CD4-positive, alpha-beta T cell treated with Interleukin-6 at 100 ng/mL for 8 hours (primary cell): ENCODE measurements at places on chromosomes 12 and 14.

DNA sequence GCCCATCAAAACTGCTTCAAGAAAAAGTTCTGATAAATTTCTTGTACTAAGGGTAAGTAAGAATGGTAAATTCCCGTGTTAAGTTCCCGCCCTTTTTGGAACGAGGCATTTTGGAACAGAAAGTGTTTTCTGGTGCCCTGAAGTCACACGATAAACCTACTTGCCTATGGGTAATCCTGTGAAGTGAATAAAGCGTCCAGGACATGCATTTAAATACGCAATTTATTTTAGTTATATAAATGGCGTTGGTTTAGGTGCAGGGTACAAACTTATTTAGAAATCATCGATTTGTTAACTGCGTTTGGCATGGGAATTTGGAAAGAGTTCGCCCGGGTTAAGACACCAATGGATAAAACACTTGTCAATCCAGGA, 715 bp upstream of the RAP1B start:
- no peak for DNase-seq

GRCh38 chr12:106605254-106605653, 22.4 kb downstream of the RFX4 start:
- no peak for DNase-seq

DNA sequence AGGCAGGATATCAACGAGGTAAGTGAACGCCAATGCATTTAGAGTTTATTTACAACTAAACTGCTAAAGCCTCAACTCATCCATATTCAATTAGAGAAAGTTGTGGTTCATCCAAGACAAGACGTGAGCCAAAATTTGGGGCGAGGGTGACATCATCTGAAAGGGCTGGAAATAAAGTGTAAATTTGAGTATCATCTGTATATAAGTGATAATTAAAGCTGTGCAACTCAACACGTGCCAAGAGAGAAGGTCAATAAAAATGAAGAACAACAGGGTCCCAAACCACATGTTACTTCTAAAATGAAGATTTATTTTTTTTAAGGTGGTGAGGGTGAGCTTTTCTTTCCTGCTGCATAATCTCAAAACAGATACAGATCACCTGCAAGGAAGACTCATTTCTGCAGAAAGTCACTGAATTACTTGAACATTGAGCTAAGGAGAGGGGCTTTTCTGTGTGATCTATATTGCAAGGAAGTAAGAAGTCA, 203.6 kb downstream of the EFCAB11 start:
- no peak for DNase-seq

DNA sequence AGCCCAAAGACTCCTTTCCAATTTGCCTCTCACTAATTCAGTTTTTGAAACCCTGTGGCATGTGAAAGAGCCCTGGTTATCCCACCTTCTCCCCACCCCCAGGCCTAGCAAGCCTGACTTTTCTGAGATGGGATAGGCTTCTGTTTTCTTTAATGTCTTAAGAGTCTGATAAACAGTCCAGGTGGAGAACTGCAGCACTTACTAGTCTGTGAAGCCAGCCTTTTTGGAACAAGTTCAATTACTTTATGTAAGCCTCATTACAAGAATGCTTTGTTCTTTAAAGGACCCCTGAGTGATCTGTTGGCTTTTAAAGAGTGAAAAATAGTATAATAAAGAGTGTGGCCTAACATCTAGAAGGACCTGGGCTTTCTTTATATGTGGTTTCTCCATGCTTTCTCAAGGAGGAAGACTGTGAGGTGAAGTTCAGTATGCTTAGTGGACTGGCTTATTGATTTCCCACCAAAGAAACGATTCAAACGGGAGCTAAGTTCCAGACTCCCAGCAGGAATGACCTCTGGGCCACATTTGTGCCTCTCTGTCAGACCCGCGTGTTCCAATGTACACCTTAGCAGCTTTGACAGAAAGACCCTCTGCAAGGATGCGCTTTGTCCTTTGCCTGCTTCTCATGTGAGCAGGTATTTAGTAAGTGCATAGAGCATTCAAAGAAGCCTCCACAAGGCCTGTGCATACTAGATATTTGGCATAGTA, 129.5 kb downstream of the DAAM1 start:
- DNase-seq = no peak

DNA sequence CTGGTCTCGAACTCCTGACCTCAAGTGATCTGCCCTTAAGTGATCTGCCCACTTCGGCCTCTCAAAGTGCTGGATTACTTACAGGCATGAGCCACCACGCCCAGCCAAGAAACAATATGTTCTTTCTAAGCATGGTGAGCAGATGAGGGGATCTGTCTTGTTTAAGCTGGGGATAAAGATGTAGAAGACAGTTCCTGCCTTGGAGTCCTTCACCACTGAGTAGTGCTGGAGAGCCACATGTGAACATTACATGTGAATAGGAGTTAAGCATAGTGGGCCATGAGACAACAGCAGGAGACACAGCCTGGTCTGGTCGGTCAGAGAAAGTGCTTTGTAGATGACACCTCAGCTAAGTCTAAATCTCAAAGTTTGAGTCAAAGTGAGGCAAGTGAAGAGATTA, 26.0 kb downstream of the TMBIM6 start:
- DNase-seq = no peak

DNA sequence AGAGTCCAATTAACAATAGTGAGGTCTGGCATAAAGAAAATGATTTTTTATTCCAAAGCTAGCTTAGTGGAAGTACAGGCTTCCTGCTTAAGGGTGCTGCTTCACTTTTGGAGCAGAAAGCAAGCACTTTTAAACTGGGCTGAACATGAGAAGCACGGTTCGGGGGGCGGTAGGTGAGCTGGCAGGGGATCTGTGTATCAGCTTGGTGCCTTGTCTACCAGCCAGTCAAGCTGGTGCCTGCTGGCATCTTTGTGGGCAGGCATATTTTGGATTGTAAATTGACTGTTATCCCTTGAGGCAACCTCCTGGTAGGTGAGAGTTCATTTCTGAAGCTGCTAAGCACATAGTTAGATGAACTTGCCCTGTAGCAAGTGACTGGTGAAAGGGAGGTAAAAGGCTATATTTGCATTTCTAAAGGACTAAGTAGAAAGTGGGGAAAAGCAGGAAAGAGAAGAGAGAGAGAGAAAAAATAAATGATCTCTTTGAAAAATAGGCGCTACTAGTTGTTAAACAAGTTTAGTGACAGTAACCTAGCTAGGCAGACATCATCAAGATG, 121.1 kb upstream of the SYT10 start:
- no peak for DNase-seq

GRCh38 chr14:68245146-68246073, 425.8 kb downstream of the RAD51B start:
- DNase-seq = no peak

- DNase-seq = peak; percentile 68
These were observed 14.8 kb upstream of the PPP1R1A start for GRCh38 chr12:54603173-54603814.
